Fibroblast of lung (primary cell): ENCODE measurements at places on chromosomes 11 and 22. TPM values are rescaled to one million over a fixed set of nuclear protein-coding genes. Genes with fewer than 3 reads are reported as not detected.

GRCh38 chr11:120281143-120281795 lies 41.3 kb downstream of the POU2F3 start:
- peaks cover 3% of the 10 kb centered on the region for H3K27me3 ChIP-seq
- H3K27ac ChIP-seq: no peak overlapping the region
- DNase-seq: no peak
- no peak overlapping the region for H3K4me3 ChIP-seq
- no peaks in the 10 kb centered on the region for H3K36me3 ChIP-seq
- no peaks in the 10 kb centered on the region for H3K4me1 ChIP-seq

DNA sequence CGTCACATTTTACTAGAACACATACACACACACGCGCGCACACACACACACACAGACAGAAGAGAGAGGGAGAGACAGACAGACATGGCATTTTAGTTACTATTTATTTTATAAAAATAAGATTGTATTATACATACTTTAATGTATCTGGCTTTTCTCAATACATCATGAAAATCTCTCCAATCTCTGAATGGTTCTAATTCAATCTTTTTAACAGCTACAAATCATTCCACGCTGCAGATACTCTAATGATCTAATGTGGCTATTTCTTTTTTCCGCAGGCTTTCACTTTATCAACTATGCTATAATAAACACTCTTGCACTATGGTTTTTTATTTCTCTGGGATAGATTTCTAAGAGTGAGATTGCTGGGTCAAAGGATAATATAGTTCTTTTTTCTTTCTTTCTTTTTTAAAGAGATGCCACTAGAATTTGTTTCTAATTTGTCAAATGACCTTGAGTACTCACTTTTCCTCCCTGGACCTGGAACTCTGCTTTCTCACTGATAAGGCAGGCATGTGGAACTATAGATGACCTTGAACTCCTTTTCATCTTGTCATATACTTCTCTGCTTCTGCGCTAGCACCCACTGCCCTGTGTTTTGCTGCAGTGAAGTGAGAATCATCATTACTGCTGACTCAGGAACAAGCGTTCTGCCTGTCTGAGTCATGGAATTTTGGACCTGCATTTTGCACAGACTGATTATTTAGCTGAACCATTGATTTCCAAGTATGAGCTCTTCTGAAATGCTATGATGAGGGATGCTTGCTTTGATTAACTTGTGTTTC lies 4.9 kb upstream of the SLC6A5 start:
- DNase-seq: no peak
- no peaks in the 10 kb centered on the region for H3K36me3 ChIP-seq
- H3K4me1 ChIP-seq: no peaks in the 10 kb centered on the region
- H3K27me3 ChIP-seq: peaks cover 32% of the 10 kb centered on the region

- H3K27me3 ChIP-seq: no peaks in the 10 kb centered on the region
- H3K4me1 ChIP-seq: no peaks in the 10 kb centered on the region
These were observed 21.8 kb upstream of the PIK3C2A start for GRCh38 chr11:17229481-17230152.

GRCh38 chr11:16987205-16987568 lies 27.0 kb downstream of the PLEKHA7 start:
- no peaks in the 10 kb centered on the region for H3K36me3 ChIP-seq
- no peak for DNase-seq
- H3K27me3 ChIP-seq: peaks cover 4% of the 10 kb centered on the region
- no peaks in the 10 kb centered on the region for H3K4me1 ChIP-seq
- no peak overlapping the region for H3K4me3 ChIP-seq
- H3K27ac ChIP-seq: no peak overlapping the region

GRCh38 chr22:44623771-44624510 lies 78.1 kb upstream of the PRR5 start:
- no peaks in the 10 kb centered on the region for H3K36me3 ChIP-seq
- H3K4me3 ChIP-seq: no peak overlapping the region
- no peak overlapping the region for H3K27ac ChIP-seq
- peak; percentile 20 for DNase-seq

GRCh38 chr22:37387793-37388192 lies 39.5 kb downstream of the ELFN2 start:
- H3K36me3 ChIP-seq: no peaks in the 10 kb centered on the region
- no peak for DNase-seq
- peaks cover 3% of the 10 kb centered on the region for H3K27me3 ChIP-seq
- H3K4me1 ChIP-seq: no peaks in the 10 kb centered on the region
- no peak overlapping the region for H3K27ac ChIP-seq
- no peak overlapping the region for H3K4me3 ChIP-seq

GRCh38 chr11:120601536-120601935 lies 90.0 kb downstream of the GRIK4 start:
- H3K27ac ChIP-seq: no peak overlapping the region
- DNase-seq: peak; percentile 57
- no peak overlapping the region for H3K4me3 ChIP-seq
- no peaks in the 10 kb centered on the region for H3K36me3 ChIP-seq

GRCh38 chr22:43302531-43303041 lies 40.6 kb downstream of the SCUBE1 start:
- peaks cover 2% of the 10 kb centered on the region for H3K27me3 ChIP-seq
- no peak for DNase-seq
- H3K4me1 ChIP-seq: no peaks in the 10 kb centered on the region
- H3K36me3 ChIP-seq: no peaks in the 10 kb centered on the region
- no peak overlapping the region for H3K4me3 ChIP-seq

GRCh38 chr11:113684496-113684895 lies 21.6 kb downstream of the TMPRSS5 start:
- no peaks in the 10 kb centered on the region for H3K4me1 ChIP-seq
- DNase-seq: no peak
- no peaks in the 10 kb centered on the region for H3K27me3 ChIP-seq
- H3K27ac ChIP-seq: no peak overlapping the region

DNA sequence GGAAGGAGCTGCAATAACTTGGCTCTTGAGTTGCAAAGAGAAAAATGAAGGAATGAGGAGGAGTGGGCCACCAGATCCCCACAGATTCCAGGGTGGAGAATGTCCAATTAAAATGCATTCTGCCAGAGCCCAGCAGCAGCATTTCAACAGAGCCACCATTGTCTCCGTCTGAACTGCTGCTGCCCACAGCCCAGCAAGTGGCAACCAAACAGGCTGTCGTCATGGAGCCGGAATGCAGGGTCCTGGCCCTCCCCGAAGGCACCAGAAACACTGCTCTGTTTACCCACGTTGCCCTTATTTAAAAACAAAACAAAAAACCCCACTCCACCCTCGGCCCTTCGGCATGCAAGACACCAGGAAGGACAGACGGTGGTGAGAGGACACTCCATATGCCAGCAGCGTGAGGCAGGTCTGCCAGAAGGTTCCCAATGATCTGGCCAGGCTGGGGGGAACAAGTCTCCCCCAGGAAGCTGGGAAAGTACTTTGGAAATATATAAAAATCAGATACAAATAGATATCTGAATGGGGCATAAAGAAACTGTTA lies 32.5 kb downstream of the PLEKHA7 start:
- DNase-seq: peak; percentile 5
- no peak overlapping the region for H3K4me3 ChIP-seq
- H3K36me3 ChIP-seq: no peaks in the 10 kb centered on the region
- H3K27me3 ChIP-seq: no peaks in the 10 kb centered on the region
- H3K27ac ChIP-seq: no peak overlapping the region

DNA sequence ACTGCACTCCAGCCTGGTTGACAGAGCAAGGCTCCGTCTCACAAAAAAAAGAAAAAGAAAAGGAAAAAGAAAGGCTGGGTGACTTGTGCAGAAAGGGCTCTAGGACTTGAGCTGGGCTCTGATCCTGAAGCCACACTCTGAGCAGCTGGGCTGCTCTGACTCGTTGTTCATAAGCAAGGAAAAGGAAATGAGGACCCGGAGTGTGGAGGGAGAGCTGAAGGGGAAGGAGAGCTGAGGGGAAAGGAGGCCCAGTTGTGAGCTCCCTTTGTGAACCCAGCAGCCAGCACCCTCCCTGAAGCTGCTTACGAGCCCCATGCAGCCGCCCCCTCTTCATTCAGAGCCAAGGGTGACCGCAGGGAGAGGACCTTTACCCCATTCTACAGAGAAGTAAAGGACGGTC lies 12.3 kb upstream of the SH3BP1 start:
- H3K27me3 ChIP-seq: no peaks in the 10 kb centered on the region

GRCh38 chr11:130379276-130379675 lies 49.1 kb downstream of the ADAMTS8 start:
- H3K4me1 ChIP-seq: peaks cover 8% of the 10 kb centered on the region
- H3K27me3 ChIP-seq: peaks cover 11% of the 10 kb centered on the region
- H3K36me3 ChIP-seq: no peaks in the 10 kb centered on the region
- no peak overlapping the region for H3K4me3 ChIP-seq

GRCh38 chr11:112255067-112255720 lies 5.5 kb downstream of the PLET1 start:
- peak; percentile 90 for DNase-seq
- peak overlapping the region; percentile 36 for H3K27ac ChIP-seq
- H3K36me3 ChIP-seq: no peaks in the 10 kb centered on the region
- no peaks in the 10 kb centered on the region for H3K27me3 ChIP-seq
- no peak overlapping the region for H3K4me3 ChIP-seq

DNA sequence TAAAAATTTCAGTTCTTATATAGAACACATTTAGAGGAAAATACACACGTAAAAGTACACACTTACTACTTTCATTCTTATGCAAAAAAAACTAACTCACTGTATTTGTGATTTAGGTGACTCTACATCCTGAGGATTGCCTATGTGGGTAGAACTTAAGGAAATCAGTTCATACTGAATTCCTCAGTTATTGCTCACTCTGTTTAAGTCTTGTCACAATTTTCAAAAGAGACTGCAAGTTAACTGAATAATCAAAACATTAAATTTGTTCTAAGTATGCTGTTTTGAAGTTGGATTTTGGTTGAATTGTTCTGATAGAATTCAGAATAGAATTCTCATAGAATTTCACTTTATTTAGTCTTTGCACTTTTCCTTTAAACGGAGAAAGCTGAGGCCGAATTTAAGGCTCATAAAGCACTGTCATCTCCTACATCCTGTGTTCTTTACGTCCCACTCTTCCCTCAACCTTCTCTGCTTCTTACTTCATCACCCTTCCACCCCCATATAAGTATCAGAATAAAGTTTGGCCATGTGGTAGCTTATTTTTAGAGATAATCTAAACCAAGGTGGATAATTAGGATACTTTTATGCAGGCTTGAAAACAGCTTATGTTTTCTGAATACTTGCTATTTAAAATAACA lies 59.8 kb downstream of the APOL5 start:
- no peak overlapping the region for H3K4me3 ChIP-seq
- H3K36me3 ChIP-seq: peaks cover 5% of the 10 kb centered on the region
- no peaks in the 10 kb centered on the region for H3K27me3 ChIP-seq
- peaks cover 9% of the 10 kb centered on the region for H3K4me1 ChIP-seq

DNA sequence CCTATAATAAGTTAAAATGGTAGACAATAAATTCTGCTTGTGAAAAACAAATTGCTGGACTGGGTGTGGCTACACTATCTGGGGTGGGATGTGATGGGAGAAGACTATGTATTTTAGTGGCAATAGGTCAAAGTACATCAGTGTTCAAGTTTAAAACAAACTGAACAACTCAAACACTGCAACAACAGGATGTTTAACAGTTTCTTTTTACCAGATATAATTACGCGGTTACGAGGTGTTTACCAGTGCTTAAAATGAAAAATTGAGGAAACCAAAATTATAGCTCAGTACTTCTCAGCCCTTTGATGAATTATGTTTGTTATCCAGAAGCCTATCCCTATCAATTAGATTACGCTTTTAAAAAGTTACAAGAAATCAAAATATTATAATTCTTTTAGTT lies 3.2 kb downstream of the PRDM10 start:
- no peak overlapping the region for H3K27ac ChIP-seq
- no peak for DNase-seq
- peaks cover 4% of the 10 kb centered on the region for H3K4me1 ChIP-seq

DNA sequence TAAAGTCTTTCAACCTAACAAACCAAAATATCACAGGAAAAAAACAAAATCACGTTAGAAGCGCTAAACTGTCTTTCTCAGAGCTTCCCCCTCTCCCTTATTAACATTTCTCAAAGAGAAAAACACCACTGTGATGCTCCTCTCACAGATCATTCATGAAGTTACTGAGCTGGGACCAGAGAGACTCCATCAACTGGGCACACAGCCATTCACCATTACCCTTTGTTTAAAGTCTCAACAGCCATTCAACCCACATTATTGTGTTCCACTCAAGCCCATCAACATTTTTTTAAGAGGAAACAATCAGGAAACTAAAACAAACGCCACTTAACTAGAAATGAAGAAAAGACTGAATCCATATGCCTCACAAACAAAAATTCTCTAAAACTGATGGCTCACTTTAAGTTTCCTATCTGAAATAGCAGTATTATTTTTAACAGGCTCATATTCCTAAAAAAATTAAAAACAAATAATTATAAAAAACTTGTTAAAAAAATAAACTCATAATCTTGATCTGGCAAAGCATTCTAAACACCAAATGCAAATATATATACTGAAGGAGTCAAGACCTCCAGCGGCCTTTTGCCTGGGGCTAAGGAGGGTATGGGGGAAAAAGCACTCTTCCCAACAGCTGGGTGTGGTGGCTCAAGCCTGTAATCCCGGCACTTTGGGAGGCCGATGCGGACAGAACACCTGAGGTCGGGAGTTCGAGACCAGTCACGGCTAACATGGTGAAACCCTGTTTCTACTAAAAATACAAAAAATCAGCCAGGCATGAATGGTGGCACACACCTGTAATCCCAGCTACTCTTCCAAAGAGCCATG lies 14.0 kb downstream of the CELF1 start:
- H3K36me3 ChIP-seq: no peaks in the 10 kb centered on the region
- H3K27ac ChIP-seq: no peak overlapping the region
- peak; percentile 49 for DNase-seq
- no peaks in the 10 kb centered on the region for H3K27me3 ChIP-seq
- H3K4me3 ChIP-seq: no peak overlapping the region

GRCh38 chr11:72924568-72925190 lies 110.5 kb downstream of the ATG16L2 start:
- no peaks in the 10 kb centered on the region for H3K36me3 ChIP-seq
- no peak overlapping the region for H3K4me3 ChIP-seq
- DNase-seq: peak; percentile 33
- no peaks in the 10 kb centered on the region for H3K27me3 ChIP-seq
- no peaks in the 10 kb centered on the region for H3K4me1 ChIP-seq

- no peak overlapping the region for H3K4me3 ChIP-seq
- no peak for DNase-seq
- H3K27ac ChIP-seq: no peak overlapping the region
- H3K27me3 ChIP-seq: no peaks in the 10 kb centered on the region
- no peaks in the 10 kb centered on the region for H3K4me1 ChIP-seq
- H3K36me3 ChIP-seq: peaks cover 3% of the 10 kb centered on the region
These were observed 53.8 kb downstream of the SWAP70 start for GRCh38 chr11:9717719-9718118.

DNA sequence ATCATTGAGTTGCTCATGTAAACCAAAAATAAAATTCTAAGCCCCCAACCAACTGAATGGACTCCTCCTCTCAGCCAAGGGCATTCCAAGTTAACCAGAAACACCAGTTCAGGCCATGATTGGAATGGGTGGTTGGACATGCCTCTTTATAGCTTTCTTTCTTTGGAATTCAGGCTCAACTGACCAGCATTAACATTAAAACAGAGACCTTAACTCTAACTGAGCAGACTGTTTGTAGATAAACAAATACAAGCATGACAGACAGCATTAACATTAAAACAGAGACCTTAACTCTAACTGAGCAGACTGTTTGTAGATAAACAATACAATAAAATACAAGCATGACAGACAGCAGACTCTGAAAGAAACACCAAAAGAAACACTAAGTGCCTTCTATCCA lies 278.2 kb downstream of the DLG2 start:
- no peak overlapping the region for H3K4me3 ChIP-seq
- no peak for DNase-seq
- no peaks in the 10 kb centered on the region for H3K4me1 ChIP-seq
- H3K27ac ChIP-seq: no peak overlapping the region
- H3K27me3 ChIP-seq: no peaks in the 10 kb centered on the region

Gene CARD18
- not detected in 2 replicates for total RNA-seq

Gene SLC22A6
- not detected in 2 replicates for total RNA-seq

Gene TRPM5
- total RNA-seq: not detected in 2 replicates

Gene MMP12
- 0.83 TPM in 1 of 2 replicates, not detected in the other for total RNA-seq

Gene EPS8L2
- total RNA-seq: 24.1 and 54.2 TPM in 2 replicates

Gene TRIM22
- 94.8 and 112 TPM in 2 replicates for total RNA-seq
